D721Med (cell line): ENCODE measurements at places on chromosomes 4 and X.

DNA sequence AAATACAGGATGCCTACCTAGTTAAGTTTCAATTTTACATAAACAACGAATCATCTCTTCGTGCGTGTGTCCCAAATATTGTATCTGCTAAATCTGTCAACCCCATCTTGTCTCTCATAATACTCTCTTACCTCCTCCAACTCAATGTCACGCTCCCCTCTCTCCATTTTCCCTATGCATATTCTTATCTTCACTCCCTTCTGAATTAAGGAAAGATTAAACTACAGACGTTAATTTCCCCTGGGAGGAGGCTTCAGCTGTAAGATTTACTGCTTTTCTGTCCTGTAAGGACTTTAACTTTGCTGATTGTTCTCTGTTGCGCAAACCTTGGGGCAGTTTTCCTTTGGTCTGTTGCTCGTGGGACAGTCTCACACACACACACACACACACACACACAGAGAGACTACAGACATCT, 455 bp upstream of the ABCB7 start:
- DNase-seq, result no peak

- DNase-seq, result no peak
Measured at GRCh38 chr4:138449938-138450337, 207.8 kb upstream of the SLC7A11 start.

- no peak for DNase-seq
Measured at GRCh38 chrX:56800801-56801200, 71.8 kb downstream of the NBDY start.

- no peak for DNase-seq
Measured at GRCh38 chr4:75916091-75916661, 13.9 kb upstream of the PPEF2 start.

DNA sequence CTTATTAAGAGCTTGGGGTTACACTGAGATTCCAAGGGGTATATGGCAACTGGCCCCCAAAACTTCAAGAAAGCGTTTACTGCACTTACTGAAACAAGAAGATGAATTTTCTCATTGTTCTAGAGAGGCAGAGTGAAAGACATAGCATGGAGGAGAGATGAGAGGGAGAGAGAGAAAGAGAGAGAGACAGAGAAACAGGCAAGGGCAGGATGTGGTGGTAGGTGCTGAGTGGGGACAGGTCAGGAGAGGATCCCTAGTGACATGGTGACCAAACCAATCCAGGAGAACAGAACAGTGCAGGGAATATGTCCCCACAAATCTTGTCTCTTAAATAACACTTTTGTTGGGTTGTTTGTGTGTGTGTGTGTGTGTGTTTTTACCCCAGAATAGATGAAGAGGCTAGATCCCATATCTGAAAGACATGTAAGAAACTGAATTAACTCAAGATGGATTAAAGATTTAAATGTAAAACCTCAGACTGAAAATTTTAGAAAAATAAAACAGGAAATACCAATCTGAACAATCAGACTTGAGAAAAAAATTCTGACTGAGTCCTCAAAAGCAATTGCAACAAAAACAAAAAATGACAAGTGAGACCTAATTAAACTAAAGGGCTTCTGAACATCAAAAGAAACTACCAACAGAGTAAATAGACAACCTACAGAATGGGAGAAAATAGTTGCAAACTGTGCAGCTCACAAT, 202.2 kb downstream of the QDPR start:
- no peak for DNase-seq

DNA sequence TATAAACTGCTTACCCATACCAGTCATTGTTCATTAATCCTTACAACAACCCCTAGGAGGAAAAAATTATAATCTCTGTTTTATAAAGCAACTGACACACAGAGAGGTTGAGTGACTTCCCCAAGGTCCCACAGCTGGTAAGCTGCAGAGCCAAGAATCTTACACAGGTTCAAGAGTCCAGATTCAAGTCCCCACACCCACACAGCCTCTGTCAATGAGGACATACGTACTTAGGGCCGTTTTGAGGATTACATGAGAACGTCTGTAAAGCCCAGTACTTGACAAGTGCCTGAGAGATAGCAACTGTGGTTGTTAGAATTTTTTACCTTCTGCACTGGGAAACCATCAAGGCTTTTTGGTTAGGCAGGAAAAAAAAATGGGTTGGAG, 556 bp upstream of the SLC25A43 start:
- DNase-seq, result no peak

- no peak for DNase-seq
Measured at GRCh38 chr4:141684785-141685184, 48.4 kb downstream of the IL15 start.

GRCh38 chr4:55604996-55605395, 13.0 kb upstream of the PDCL2 start:
- peak; percentile 22 for DNase-seq
